ENCODE measurements at places on chromosomes 4 and X.
A peak's percentile ranks its signal among the peaks of the same experiment; 100 is the strongest.

GRCh38 chrX:30259927-30260326 lies 13.0 kb downstream of the MAGEB1 start:
- no peak for DNase-seq

DNA sequence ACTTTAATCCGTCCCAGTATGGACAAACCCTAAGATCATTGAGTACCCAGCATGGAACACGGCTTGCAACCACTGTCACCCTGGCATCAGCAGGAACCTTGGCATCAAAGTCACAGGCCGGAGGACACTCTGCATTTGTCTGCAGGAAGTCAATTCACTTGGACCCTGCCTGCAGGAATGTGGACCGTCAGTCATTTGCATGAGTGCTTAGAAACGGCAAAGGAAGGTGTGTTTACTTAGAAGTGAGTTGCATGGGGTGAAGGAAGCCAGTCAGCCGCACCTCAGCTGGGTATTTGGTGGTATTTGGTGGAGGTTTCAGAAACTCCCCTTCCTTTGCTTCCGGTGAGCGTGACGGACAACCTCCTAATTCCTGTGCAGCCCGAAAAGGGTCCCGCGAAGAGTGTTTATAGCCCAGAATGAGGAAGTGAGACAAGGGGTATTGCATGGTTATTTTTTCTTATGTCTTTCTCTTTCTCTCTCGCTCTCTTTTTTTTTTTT lies 15.5 kb downstream of the P2RY8 start:
- DNase-seq = no peak

GRCh38 chr4:37659696-37660095 lies 26.5 kb downstream of the RELL1 start:
- peak; percentile 44 for DNase-seq

DNA sequence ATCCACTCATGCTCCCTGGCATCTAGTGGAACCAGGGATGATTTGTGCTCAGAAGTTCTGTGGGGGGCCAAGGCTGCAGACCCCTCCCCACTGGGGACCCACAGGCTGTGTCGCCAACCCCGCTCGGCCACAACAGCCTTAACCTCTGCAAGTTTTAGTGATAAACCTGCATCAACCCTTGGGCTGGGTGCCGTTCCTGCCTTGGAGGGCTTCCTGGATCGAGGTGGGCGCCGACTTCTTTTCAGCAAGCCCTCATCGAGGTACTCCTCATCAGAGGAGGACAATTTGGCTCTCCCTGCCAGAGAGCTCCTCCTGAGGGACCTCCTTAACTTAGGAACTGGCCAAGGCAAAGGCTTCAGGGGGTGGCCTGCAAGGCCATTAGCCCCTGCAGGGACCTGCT lies 1.9 kb downstream of the SOWAHB start:
- no peak for DNase-seq

DNA sequence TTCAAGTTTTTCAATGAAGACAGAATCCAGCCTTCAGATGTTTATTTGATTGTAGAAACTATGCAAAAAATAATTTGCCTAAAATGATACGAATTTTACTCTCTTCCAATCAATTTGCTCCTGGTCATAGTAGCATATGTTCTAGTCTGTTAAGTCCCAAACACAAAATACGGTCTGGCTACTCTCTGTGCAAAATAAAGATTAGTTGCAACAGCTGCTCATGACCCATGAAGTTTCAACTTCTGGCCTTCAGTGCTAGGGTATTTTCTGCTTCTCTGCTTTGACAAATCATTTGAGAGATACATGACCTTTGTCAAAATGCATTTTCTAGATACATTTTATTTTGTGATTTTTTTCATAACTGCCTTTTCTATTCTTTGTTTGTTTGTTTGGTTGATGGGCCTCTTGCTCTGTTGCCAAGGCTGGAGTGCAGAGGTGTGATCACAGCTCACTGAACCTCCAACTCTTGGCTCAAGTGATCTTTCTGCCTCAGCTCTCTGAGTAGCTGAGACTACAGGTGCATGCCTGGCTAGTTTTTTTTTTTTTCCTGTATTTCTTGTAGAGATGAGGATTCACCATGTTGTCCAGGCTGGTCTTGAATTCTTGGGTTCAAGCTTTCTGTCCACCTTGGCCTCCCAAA lies 55.2 kb downstream of the TACR3 start:
- no peak for DNase-seq

All from erythroblast (primary cell).